ENCODE measurements at places on chromosomes 2 and 18.

GRCh38 chr2:96164459-96165184, 19.4 kb upstream of the DUSP2 start:
- DNase-seq = no peak

DNA sequence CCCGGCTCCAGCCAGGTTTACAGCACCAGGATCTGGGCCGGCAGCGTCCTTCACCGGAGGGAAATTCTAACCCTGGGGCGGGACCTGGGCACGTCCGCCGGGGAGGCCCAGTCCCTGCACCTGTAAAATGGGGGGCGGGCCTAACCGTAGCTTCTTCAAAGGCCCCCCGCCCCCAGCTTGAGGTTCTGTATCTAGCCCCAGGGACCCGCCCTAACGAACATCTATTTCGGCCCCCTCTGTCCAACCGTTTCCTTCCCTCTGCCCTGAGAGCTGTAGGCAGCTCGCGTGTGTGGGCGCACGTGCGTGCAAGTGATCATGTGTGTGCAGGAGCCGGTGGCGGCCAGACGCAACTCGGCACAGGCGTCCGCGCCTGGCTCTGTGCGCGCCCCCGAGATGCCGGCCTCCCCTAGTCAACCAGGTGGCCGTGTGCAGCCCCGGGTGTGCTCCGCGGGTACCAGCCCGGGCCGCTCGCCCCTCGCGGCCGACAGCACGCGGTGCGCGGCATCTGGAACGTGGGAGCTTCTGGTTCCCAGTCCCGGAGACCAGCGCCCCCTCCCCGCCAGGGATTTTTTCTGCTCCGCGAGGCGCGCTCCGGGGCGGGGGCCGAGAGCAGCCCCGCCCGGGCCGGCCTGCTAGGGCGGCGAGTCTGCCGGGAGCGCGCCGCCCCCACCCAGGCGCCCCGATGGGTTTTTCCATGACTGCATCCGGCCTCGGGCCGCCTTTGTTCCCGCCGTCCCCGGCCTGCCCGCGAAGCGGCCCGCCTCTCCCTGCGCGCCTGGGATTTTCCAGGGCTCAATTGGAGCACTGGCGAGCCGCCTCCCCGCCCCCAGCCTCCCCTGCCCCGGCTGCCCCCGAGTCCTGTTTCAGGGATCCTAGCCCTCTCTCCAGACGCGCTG, 21.2 kb downstream of the TEX44 start:
- DNase-seq = peak; percentile 37

DNA sequence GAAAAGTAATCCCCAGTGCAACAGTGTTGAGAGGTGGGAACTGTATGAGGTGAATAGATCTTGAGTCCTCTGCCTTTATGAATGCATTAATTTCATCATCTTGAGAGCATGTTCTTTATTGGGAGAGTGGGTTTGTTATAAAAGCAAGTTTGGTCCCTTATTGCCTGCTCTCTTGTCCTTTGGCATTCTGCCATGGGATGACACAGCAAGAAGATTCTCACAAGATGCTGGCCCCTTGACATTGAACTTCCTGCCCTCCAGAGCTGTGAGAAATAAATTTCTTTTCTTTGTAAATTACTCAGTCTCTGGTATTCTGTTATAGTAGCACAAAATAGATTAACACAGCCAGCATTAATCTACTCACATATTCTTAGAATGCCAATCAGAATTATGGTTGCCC, 108.6 kb downstream of the EHBP1 start:
- DNase-seq = no peak

GRCh38 chr2:75416420-75417342, 144.1 kb downstream of the EVA1A start:
- no peak for DNase-seq
